Activated T-cell treated with anti-CD3 and anti-CD28 coated beads for 4 hours (primary cell): ENCODE measurements at places on chromosomes 4 and X.

GRCh38 chr4:54063229-54063628 lies 1.2 kb downstream of the CHIC2 start:
- no peak for DNase-seq

DNA sequence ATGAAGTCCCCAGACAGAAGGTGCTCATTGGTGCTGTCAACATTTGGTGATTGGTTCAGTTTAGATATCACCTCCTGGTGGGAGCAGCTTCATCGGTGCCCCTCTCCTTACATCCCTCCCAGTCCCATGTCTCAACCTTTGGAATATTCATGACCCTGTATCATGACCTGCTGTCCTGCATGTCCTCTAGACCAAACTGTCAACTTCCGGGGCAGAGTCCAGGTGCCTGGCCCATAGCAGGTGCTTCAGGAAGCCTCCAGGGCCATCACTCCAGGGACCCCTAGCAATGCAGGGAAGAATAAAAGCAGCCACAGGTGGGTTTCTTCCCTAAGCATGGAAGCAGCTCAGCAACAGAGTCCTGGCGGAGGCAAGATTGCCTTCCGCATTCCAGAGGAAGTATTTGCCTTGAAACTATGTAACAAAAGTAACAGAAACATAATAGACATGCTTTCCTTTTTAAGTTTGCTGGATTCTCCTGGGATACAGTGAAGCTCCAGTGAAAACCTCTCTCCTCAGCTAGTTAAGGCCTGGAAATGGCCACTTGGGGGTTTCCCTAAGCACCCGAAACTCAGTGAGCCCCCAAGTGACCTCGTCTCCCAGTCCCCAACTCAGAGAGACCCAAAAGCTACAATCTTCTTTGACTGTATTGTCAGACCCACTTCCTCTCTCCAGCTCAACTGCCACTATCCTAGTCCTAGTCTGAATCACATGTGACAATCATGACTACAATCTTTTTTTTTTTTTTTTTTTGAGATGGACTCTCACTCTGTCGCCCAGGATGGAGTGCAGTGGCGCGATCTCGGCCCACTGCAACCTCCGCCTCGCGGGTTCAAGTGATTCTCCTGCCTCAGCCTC lies 1.3 kb upstream of the ATP6AP1 start:
- DNase-seq, result no peak

GRCh38 chrX:147850875-147851274 lies 60.8 kb upstream of the FMR1 start:
- DNase-seq, result no peak

- DNase-seq, result no peak
Measured at GRCh38 chr4:21555083-21555482, 393.5 kb downstream of the KCNIP4 start.

GRCh38 chr4:155060419-155060818 lies 148.0 kb upstream of the NPY2R start:
- DNase-seq, result no peak

DNA sequence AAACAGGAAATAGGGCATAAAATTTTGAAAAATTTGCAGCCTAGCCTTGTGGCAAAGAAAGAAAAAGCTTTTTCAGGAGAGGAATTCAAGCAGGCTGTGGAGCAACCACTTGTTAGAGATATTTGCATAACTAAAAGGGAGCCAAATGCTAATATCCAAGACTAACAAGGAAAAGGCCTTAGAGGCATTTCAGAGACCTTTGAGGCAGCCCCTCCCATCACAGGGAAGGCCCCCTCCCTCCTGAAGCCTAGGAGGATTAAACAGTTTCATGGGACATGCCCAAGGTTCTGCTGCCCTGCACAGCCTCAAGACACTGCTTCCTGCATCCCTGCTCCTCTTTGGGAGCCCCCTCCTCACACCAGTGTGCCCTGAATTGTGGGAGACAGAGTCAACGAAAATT lies 275.4 kb upstream of the SFRP2 start:
- DNase-seq, result no peak

GRCh38 chrX:16140983-16141382 lies 17.6 kb downstream of the GRPR start:
- DNase-seq, result no peak

DNA sequence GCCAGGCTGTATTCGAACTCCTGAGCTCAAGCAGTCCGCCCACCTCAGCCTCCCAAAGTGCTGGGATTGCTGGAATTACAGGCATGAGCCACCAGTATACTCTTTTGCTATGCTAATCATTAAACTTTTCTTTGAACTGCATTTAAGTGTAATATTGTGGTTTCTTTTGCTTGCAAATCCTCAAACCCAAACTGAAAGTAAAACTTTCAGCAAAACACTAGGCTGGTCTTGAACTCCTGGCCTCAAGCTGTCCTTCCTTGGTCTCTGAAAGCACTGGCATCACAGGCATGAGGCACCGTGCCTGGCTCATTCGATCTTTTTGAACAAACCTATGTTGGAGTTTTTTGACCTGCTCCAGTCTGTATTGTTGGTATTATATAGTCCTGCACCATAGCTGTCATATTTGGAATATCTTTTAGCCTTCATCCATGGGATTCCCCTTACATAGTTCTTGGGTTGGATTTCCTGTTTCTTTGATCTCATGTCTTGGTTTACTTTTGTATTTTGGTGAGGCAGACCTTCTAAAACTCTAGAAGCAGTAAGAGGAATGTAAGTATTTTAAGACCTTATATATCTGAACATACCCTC lies 34.1 kb downstream of the MOB1B start:
- DNase-seq, result no peak

GRCh38 chrX:10759141-10759799 lies 138.9 kb upstream of the MID1 start:
- no peak for DNase-seq

- DNase-seq, result no peak
Measured at GRCh38 chr4:82638479-82638878, 76.7 kb upstream of the TMEM150C start.

DNA sequence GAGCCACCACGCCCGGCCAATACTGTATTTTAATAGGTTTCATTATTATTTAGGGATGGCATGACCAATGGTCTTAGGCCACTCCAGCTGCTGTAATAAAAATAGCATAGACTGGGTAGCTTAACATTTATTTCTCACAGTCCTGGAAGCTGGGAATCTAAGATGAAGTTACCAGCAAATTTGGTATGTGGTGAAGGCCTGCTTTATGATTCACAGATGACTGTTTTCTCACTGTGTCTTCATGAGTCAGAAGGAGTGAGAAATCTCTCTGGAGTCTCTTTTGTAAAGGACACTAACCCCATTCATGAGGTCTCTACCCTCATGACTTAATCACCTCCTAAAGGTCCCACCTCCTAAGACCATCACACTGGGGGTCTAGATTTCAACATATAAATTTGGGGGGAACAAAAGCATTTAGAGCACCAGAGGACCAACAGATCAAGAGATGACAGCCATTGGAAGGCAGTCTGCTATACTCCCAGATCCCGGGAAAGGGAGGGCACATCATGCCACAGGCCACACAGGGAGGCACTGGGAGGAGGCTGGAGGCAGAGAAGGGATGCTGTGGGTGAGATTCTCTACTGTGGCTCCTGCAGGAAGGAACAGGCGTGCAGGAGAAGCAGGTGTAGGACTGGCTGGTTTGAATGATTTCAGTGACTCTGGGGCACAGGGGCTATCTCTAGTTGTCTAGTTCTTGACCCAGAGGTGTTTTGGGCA lies 335.8 kb upstream of the SFRP2 start:
- DNase-seq, result no peak

- DNase-seq, result no peak
Measured at GRCh38 chr4:47075919-47076318, 44.6 kb downstream of the GABRB1 start.
